CD14-positive monocyte (primary cell): ENCODE measurements at places on chromosomes 3 and 15. TPM values are rescaled to one million over a fixed set of nuclear protein-coding genes. Genes with fewer than 3 reads are reported as not detected.

DNA sequence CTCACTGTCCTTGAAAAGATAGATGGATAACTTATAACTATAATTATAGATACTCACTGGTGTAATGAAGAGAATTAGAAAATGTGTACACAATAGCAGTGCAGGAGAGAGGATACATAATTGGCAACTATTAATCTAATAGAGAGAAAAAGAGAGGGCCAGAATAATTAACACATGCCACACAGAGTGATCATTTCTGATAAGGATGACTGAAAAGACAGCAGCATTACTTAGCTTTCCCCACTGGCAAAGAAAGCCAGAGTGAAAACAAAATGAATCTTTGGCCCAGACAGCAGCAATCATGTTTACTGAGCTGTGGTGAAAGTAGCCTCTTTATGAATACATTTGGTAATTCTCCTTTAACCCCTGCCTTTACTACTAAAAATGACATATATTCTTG, 493.3 kb upstream of the ROBO1 start:
- no peak for DNase-seq

- no peak for DNase-seq
Observed at GRCh38 chr3:6444888-6445658, 415.8 kb upstream of the GRM7 start.

SEMA3G gene
- not detected for polyA plus RNA-seq

DNA sequence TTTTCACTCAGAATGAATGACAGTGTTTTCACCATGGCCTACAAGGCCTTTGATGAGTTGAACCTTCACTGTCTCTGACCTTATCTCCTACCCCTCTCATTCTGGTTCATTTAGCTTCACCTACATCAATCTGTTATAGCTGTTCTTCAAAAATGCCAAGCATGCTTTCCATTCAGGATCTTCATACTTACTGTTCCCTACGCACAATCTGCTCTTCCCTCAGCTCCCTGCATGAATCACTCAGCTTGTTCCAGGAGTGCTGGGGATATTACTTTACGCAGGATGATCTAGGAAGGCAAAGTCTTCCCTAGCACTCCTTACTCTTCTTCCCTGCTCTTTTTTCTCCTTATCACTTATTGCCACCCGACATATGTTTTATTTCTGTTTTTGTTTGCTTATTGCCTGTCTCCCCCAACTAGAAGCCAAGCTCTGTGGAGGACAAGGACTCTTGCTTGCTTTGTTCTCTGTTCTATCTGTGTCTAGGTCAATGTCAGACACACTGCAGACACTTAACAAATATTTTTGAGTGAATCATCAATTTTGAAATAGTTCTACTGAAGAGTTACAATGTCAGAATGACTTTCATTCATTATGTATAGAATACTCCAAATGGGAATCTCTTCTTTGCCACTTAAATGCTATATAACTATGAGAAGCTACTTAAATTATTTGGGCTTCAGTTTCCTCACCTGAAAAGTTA, 238.3 kb upstream of the FEZF2 start:
- DNase-seq: no peak

CPA3 gene
- not detected for polyA plus RNA-seq

SLC22A14 gene
- 0.08 and 0.45 TPM in 2 replicates for polyA plus RNA-seq

GRCh38 chr3:64612916-64613526, 74.8 kb downstream of the ADAMTS9 start:
- no peak for DNase-seq

ANKRD63 gene
- not detected for polyA plus RNA-seq

- DNase-seq: no peak
Observed at GRCh38 chr3:100546020-100546744, 53.8 kb downstream of the TMEM45A start.

DNA sequence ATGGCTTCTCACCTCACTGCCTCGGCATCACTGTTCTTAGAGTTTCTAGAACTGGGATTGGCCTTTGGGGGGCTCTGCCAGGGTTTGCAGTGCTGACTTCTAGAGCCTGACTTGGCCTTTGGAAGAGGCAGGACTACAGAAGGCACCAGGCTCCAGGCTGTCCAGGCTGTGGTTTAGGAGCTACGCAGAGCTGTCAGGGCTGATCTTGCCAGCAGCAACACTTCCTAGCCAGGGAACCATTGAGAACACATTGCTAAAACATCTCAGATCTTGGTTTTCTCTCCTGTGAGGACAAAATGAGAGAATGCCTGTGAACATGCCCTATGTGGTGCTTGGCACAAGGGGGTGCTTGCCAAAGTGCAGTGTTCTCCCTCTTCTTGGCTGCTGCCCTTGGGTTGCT, 34.6 kb upstream of the APEH start:
- DNase-seq: no peak

- DNase-seq: no peak
Observed at GRCh38 chr3:46731795-46732194, 14.1 kb upstream of the PRSS50 start.

TBC1D21 gene
- polyA plus RNA-seq: not detected in 2 replicates
